ENCODE measurements at places on chromosomes 6 and 20.
A peak's percentile ranks its signal among the peaks of the same experiment; 100 is the strongest.

DNA sequence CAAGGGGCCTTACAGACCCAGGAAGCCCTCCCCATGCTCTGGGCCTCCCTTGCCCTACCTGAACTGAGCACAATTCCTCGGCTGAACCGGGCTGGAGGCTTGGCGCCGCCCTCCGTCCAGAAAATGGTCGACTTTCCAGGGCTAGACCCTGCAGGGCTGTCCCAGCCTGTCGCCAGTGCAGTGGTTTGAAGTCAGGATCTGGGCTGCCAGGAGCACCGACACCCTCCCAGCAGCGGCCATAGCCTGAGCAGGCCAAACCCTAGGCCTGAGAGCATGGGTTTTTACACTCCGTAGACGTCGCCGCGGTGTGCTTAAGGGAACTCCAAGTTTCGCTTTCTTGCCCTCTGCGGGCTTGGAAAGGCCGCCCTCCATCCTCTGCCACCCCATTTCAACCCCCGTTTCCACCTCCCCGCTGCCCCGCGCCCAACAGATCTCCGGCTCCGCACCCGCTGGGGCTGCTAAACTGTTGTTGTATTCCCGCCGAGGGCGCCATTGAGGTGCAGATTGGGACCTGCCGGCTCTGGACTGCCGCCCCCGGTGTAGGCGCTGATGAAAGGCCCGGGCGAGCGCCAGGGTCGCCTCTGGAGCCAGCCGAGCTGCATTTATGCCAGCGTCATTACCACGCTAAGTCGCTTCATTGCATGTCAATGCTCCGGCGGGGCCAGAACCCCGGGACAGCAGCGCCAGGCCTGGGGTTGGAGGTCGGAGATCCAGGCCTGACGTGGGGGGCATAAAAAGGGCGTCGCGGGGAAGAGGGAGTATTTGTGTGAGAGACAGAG is 2.2 kb upstream of the TFAP2A start:
- no peak for DNase-seq

DNA sequence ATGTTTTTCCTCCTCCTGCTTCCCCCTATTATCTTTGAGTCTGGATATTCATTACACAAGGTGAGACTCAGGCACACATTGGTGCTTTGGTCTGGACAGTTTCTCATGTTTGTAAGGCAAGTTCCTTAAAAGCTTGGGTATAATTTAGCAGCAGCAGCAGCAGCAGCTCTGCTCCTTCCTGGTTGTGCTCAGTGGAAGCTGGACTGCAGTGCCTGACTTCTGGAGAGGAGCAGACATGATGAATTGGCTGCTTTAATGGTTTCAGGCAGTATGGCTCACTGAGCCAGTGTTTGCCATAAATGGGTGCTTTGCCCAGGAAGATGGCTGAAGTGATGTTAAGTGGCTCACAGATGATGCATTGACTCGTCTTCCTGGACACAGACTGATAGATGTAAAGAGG is 32.4 kb downstream of the SLC9A8 start:
- no peak for DNase-seq

DNA sequence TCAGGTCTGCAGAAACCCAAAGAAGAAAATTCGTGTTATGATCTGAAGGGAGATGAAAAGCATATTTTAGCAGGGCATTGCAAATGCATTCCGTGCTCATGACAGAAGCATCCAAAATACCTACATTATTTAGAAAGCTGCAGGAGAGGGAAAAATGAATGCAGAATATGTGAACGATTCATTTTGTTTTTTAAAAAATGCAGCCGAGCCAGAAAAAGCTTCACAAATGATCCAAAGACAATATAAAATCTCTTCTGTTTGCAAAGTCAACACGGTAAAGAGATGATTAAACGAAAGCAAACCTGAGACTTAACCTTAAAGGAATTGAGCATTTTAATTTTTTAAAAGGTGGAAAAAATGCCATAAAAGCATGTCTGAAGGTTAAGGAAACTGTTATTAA is 136.1 kb upstream of the SULF2 start:
- no peak for DNase-seq

- DNase-seq = no peak
Measured at GRCh38 chr20:62980970-62981369, 25.8 kb downstream of the BHLHE23 start.

DNA sequence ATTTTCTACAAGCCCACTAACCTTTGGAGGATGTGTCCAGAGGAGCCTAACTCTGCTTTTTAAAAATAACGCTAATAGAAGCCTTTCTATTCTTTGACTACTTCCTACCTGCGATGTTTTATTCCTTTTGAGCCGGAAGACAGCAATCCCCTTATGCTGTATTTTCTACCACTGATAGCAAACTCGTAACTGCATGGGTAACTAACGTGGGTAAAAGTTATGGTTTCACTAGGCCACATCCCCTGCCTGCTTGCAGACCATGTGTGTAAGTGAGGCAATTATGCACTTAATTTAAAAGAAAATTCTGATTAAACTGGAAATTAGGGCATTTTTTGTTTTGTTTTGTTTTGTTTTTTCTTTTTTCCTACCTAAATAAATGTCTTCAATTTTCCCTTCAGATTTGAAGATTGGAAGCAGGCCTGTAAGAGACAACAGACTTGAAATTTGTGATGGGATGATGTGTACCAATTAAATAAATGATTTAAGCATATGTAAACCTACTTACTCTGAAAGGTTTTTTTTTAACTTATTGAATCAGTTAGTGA is 931 bp downstream of the UFL1 start:
- DNase-seq = no peak

DNA sequence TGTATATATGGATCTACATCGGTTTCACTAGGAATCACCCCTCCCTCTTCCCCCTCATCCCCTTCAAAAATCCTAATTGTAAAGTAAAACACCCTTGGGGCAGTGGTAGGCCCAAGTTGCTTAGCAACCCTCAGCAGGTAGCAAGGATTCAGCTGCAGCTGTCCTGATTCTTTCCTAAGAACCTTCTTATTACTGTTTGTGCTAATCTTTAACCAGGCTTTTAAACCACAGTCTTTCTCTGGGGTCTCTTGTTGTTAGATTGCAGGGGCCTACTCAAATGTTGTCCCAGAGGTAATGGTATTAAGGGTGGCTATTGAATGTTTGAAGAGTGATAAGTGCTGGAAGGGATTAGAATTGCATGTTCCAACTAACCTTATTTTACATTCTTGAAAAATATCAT is 46.4 kb downstream of the PRL start:
- no peak for DNase-seq

- no peak for DNase-seq
Measured at GRCh38 chr6:122726649-122727048, 52.9 kb upstream of the FABP7 start.

- no peak for DNase-seq
Measured at GRCh38 chr6:5730585-5731263, 276.0 kb downstream of the NRN1 start.

- no peak for DNase-seq
Measured at GRCh38 chr6:36829919-36830544, 9.2 kb downstream of the CPNE5 start.

DNA sequence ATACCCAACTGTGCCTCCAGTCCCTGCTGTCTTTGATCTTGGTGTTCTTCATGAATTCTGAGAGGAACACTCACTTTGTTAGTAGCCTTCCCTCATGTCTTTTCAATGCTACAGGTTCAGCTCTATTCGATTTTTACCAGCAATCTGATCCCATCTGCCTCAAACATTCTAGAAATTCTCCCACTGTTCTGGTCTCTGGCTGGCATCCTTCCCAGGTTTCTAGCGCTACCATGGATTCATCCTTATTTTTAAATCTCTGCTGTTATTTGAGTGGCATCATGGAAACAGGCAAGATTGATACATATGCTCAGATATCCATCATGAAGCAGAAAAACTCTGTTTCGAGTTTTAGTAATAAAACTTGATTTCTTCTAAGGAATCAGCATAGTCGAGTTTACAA is 94.8 kb downstream of the GRM1 start:
- DNase-seq = no peak

- DNase-seq = peak; percentile 22
Measured at GRCh38 chr20:32456869-32457478, 98.8 kb downstream of the ASXL1 start.

- no peak for DNase-seq
Measured at GRCh38 chr6:45461486-45461885, 83.8 kb upstream of the SUPT3H start.

- no peak for DNase-seq
Measured at GRCh38 chr6:152896923-152897322, 85.9 kb downstream of the FBXO5 start.

GRCh38 chr6:169800668-169801395 is 49.4 kb downstream of the ERMARD start:
- no peak for DNase-seq

- no peak for DNase-seq
Measured at GRCh38 chr6:105952326-105952725, 133.8 kb upstream of the PRDM1 start.

GRCh38 chr20:24718696-24719095 is 230.4 kb upstream of the CST7 start:
- DNase-seq = no peak

GRCh38 chr20:7850775-7851490 is 89.3 kb downstream of the HAO1 start:
- no peak for DNase-seq

DNA sequence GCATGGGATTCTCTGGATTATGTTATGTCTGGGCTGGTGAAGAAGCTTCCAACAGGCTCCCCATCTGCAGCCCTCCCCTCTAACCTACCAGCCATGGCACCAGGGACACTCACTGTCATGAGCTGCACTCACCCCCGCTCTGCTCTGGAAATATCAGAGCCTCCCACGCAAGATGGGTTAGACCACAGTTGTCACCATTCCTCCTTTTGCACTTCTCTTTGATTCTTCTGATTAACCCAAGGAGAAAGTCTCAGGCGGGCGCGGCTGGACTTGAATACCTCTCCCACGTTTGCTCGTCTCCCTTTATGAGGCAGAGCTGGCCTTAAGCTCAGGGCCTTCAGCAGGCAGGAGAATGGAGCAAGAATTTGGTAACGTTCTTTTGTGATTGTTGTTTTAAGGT is 128.1 kb downstream of the CEBPB start:
- no peak for DNase-seq

DNA sequence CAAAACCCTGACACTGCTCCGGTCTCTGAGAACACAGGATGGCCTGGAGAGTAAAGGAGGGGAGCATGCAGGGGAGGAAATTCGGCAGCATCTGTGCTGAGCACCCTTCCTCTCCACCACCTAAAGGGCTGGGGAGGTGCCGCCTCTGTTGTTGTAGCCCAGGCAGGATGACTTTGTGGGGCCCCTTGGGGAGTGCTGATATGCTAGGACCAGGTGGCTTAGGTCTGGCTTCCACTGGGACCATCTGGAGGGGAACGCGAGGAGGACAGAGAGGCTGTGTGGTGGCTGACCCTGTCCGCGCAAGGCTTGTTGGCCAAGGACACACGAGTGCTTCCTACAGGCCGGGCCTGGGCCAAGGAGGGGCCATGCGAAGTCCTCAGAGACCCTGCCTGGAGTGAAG is 9.9 kb upstream of the RPS6KA2 start:
- no peak for DNase-seq

- DNase-seq = no peak
Measured at GRCh38 chr6:105324386-105324950, 78.4 kb downstream of the PREP start.

DNA sequence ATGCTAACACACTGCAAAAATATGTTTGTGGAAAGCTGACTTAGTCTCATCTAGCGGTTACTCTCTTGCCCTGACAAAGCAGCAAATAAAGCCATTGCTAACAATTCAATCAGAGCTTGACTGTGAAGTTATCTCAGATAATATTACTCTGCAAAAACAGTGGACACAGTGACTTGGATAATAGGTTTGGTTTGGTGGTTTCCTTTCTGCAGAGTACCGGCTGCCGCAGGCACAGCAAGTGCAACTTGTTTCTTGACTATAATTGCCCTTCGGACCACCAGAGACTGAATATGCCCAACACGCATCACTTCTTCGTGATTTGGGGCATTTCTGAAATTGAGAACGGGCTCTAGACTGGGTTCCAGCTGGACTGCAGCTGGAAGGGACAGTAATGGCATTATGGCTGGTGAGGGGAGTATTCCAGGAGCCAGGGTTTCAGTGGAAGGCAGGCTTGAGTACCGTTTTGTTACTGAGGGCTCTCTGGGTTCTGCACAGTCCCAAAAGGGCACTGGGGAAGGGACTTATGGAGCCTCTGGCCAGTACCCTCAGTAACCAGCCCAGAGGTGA is 40.0 kb downstream of the DSTN start:
- no peak for DNase-seq

DNA sequence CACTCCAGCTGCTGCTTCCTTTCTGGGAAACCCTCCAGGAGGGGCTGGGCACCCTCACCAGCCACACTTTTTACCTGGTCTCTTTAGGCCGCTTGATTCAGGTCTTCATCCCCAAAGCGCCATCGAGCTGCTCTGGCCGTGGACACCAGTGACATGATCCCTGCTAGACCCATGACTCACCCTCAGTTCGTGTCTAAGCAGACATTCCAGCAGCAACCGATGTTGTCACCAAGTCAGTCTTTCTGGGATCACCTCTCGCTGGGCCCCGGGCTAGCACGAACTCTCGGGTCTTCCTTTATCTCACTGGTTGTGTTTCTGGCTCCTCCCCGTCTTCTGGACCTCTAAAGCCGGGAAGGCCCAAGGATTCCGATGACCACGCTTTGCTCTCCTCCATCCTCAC is 43.0 kb upstream of the GPR31 start:
- no peak for DNase-seq

GRCh38 chr6:129314575-129314974 is 395.4 kb downstream of the ARHGAP18 start:
- no peak for DNase-seq

DNA sequence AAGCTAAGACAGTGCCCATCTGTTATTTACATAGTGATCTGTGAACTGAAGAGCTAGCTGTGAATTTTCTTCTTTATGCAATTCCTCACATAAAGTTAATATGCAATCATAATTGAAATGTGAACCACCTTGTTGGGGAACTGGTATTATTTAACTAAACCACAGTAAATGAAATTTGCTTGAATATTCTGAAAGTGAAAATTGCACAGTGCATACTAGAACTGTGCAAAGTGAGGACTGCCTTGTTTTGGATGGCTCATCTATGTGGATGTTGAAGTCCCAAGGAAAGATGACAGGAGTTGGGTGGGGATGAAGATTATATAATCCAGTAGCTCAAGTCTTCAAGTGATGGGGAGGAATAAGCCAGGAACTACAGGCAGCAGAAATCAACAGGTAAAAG is 5.7 kb upstream of the PHF10 start:
- no peak for DNase-seq

GRCh38 chr6:30763155-30763617 is 18.8 kb upstream of the IER3 start:
- DNase-seq = no peak

- DNase-seq = no peak
Measured at GRCh38 chr6:122426597-122426996, 27.1 kb downstream of the HSF2 start.

- DNase-seq = no peak
Measured at GRCh38 chr6:155039618-155040017, 44.5 kb downstream of the TIAM2 start.
